Natural killer cell (primary cell): ENCODE measurements at places on chromosomes 1 and 21.
A peak's percentile ranks its signal among the peaks of the same experiment; 100 is the strongest.

DNA sequence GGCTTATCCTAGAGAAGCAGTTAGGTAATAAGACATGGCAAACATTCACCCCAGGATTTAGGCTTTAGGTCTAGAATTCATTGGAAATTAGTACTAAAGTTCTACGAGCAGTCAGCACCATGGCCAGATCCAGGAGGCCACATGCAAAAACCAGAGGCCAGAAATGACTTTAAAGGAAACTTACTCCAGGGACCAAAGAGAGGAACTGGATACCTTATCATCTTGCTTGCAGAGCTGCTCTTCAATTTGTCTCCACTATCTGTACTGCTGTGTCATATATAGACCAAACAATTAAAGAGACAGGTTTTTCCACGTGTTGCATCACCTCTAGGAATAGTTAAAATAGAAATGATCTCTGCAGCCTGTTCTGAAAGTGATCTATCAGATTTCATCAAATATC is 127.8 kb downstream of the LMX1A start:
- no peak for DNase-seq

DNA sequence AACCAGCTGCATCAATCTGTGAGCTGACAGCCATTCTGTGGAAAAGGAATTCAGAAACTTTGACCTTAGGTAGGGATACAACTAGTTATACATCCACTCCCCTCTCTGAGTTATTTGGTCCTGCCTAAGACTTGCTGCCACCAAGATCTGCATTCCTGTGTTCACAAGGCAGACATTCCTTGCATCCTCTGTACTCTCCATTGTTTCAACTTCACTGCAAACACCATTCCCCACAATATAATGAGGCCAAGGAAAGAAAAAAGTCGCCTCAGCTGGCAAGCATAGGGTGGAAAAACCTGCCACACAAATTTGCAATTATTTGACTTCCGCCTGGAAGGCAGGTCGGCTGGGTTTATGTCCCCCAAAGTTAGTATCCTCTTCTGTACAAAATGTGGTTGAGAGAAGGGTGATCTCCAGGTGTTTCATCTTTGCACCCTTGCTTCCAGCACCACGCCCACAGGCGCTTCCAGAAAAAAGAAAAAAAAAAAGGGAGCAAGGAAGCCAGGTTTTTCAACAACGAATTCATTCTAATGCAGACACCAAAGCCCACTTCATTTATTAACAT is 676 bp upstream of the CTTNBP2NL start:
- DNase-seq, result no peak

- DNase-seq, result no peak
These were observed 127.1 kb upstream of the ARHGEF16 start for GRCh38 chr1:3327389-3327702.

GRCh38 chr1:205449750-205450443 is 5.9 kb downstream of the BLACAT1 start:
- DNase-seq, result no peak

DNA sequence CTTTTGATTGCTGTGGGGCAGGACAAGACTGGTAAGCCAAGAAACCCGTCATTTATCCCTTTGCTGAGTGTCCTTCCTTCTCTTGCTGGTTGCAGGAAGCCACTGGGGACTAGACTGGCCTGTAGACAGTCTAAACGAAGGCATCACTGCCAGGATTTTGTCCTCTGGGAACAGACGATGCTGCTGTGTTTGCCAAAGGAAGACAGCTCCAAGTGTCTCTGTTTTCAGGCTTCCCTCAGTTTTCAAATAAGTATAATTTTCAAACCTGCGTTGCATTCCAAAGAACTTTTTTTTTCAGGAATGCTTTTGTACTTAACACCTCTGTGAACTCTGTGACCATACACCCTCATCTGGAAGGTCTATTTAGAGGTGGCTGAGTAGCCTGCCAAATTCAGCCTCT is 269.4 kb downstream of the HLX start:
- no peak for DNase-seq

DNA sequence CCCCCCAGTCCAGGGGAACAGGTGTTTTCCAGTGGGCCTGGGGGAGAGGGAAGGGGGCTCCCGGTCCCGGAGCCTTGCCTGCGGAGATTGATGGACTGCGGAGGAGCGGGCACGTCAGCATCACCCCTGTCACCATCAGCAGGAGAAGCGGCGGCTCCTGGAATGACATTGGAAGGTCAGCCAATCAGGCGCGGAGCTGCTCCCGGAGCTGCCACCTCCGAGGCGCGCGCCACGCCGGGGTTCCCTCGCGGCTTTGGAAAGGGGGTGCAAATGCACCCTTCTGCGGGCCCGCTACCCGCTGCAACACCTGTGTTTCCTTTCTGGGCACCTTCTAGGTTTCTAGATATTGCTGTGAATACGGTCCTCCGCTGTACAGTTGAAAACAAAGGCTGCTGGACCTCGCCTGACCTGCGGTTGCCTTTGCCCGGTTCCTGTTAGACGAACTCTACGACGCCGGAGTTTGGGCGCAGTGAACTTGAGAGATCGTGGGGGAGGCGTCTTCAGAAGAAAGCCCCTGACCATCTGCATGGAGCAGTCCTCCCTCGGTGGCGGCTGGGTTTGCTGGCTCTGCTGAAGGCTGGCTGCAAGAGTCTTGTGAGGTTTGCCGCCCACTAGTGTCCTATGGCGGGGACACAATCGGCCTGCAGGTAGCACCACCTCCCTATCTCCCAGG is 5.3 kb downstream of the DSCAM start:
- no peak for DNase-seq

GRCh38 chr1:182337736-182338571 is 53.6 kb downstream of the GLUL start:
- no peak for DNase-seq

DNA sequence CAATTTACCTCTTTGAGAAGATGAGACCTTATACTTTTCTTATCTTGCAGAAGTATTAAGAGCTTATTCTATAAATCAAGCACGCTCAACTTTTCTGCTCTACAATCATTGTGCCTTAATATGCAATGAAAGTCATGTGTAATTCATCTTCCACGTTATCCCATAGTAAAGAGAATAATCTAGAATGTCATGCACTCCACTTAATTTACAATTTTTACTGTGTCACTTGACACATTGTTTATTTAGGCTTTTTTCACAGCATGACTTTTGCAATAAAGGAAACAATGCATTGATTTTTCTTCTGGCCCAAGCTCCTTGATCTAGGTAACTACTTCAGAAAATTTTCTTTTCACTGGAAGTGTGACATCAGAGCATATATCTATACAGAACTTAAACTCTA is 290.9 kb downstream of the HHIPL2 start:
- DNase-seq, result no peak

- peak; percentile 16 for DNase-seq
These were observed at the start of gene ACTN2 for GRCh38 chr1:236685917-236686814. Gene ACTN2, plus strand, starts transcription at chr1:236686499. Its CDS starts 175 bp downstream, at chr1:236686674.

- DNase-seq, result no peak
These were observed 112.9 kb downstream of the HLX start for GRCh38 chr1:220991959-220992704.

DNA sequence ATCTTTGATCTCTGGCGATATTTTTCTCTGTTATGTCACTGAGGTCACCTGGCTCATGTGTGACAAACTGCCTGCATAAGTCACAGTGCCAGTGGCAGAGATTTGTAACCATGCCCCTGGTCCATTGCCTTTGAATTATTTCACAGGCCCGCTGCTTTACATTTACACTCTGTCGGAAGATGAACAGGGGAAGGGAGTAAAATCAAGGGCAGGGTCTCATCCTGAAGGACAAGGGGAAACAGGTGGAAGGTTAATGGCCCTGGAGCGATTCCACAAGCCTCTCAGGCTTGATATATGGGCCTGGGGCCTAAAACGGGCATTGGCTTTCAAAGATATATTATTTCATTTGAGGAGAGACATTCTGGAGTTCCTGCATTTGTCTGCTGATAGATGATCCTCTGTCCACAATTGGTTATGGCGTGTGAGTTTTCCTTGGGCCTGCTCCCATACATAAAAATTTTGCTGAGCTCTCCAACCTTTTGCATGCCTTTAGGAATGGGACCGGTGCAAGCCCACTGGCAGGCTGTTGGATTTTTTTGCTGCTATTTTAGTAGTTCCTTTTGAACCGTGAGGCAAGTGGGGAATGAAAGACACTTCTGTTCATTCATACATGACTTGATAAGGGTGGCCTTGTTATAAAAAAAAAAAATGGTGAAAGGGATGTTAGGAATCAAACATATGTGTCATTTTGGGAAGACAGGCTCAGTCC is 51.9 kb downstream of the NR5A2 start:
- no peak for DNase-seq

- DNase-seq, result no peak
These were observed 9.7 kb downstream of the SKI start for GRCh38 chr1:2237773-2238172.

DNA sequence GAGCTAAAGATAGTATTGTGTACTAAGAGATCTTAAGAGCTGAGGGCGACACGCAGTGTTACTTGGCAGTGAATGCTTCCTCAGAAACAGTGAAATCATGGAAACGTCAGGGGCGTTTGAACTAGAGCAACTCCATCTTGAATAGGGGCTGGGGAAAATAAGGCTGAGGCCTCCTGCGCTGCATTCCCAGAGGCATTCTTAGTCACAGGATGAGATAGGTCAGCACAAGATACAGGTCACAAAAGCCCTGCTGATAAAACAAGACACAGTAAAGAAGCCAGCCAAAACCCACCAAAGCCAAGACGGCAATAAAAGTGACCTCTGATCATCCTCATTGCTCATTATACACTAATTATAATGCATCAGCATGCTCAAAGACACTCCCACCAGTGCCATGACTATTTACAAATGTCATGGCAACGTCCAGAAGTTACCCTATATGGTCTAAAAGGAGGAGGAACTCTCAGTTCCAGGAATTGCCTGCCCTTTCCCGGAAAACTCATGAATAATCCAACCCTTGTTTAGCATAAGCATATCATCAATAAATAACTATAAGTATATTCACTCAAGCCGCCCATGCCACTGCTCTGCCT is 37.5 kb upstream of the FMN2 start:
- no peak for DNase-seq

- DNase-seq, result no peak
These were observed 70.0 kb downstream of the ARHGEF10L start for GRCh38 chr1:17609529-17609928.

GRCh38 chr1:46043458-46044017 is 88.9 kb downstream of the PIK3R3 start:
- DNase-seq, result no peak
